ENCODE measurements at places on chromosomes 6 and 20.

GRCh38 chr6:30238178-30238795 lies 25.1 kb upstream of the TRIM26 start:
- no peak overlapping the region for H3K27ac ChIP-seq
- DNase-seq, result peak; percentile 49
- peaks cover 87% of the 10 kb centered on the region for H3K27me3 ChIP-seq
- no peaks in the 10 kb centered on the region for H3K4me1 ChIP-seq

GRCh38 chr20:53739799-53740785 lies 146.5 kb upstream of the ZNF217 start:
- peak overlapping the region; percentile 77 for H3K4me3 ChIP-seq
- no peaks in the 10 kb centered on the region for H3K27me3 ChIP-seq

DNA sequence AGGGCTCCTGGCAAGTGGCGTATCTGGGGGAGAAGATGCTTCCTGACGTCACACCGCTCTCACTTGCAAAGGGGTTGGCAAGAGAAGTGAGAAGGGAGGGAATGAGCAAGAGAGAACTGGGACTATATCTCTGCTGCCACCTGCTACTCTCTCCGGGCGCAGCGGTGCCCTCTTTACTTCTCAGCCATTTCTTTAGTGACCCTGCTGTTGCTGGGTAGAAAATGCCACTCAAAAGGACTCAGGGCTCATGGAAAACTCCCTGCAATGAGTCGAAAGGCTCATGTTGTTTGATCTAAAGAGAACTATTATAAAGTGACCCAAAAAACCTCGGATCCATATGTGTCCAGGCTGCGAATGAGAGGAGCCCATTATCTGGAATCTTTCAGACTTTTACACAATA lies 401.8 kb downstream of the SAMD5 start:
- no peaks in the 10 kb centered on the region for H3K4me1 ChIP-seq
- H3K27me3 ChIP-seq, result no peaks in the 10 kb centered on the region
- no peak overlapping the region for H3K27ac ChIP-seq
- no peak for DNase-seq
- no peak overlapping the region for H3K4me3 ChIP-seq
- no peaks in the 10 kb centered on the region for H3K36me3 ChIP-seq

GRCh38 chr20:31908016-31908415 lies 37.6 kb downstream of the TTLL9 start:
- H3K4me1 ChIP-seq, result no peaks in the 10 kb centered on the region
- H3K27ac ChIP-seq, result no peak overlapping the region
- H3K36me3 ChIP-seq, result no peaks in the 10 kb centered on the region
- peaks cover 30% of the 10 kb centered on the region for H3K27me3 ChIP-seq

DNA sequence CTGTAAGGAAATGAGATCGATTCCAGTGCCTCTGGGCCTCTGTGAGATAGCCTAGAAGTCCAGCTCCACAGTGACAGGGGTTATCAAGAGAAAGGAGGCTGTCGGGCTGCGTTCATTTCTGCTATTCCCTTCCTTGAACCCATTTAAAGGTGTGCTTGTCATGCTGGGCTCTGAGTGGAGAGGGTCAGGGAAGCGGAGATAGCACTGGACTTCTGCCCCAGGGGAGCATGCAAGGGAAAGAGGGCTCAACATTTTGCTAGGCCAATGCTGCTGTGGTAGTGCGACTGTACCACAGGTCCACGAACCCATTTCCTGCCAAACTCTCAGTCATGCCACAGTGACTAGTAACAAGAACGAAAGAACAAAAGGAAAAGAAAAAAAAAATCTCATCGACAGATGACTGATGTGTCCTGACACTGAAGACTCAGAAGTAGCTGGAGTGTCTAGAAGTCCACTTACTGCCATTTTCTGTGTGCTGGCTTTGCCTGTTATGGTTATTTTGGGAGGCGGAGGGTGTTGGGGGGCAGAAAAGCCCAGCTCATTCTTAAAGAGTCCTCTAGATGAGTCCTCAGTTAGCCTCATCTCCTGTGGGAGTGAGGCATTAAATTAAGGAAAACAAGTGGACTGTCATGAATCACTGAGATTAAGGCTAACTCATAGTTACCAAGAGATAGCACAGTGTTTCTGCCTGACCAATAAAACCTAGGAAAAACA lies 8.1 kb downstream of the NEDD9 start:
- peaks cover 29% of the 10 kb centered on the region for H3K36me3 ChIP-seq
- peaks cover 44% of the 10 kb centered on the region for H3K4me1 ChIP-seq
- H3K4me3 ChIP-seq, result no peak overlapping the region
- DNase-seq, result no peak
- H3K27ac ChIP-seq, result no peak overlapping the region
- no peaks in the 10 kb centered on the region for H3K27me3 ChIP-seq

DNA sequence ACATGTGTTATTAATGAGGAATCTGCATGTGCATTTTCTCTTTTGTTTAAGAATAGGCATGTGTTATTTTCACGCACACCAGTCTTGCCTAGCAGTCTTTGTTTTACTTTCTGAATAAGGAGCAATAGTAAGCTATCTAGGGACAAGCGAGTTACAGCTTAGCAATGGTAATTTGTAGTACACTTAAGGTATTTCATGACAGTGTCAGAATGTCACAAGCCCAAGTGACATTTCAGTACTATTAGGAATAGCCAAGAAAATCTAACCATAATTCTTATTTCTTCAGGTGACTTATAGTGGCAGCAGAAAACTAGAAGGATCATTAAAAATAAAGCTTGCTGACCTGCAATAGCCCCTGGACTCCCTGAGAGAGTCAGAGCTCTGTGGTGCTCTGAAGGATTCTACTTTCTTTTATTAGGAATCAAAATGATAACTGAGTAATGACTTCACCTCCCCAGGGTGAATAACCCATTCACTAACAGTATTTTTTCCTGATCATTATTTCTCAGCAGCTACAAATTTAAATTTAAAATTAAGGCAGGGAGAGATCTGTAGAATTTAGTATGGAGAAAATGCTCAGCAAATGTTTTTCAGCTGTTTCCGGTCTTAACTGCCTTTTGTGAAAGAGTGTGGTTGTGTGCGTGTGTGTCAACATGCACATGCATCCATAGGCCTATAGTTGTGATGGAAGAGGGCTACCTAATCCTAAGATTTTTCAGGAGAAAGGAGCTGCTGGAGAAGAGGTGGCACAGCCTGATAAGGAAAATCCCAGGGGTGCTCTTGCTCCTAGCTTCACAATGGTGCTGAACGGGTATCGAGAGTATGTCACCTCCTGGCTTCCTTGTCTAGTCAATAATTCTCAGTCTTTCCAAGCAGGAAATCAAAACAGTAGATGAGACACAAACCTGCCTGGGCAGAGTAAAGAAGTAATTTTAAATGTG lies 90.0 kb upstream of the BEND3 start:
- no peak for DNase-seq
- H3K36me3 ChIP-seq, result no peaks in the 10 kb centered on the region
- no peak overlapping the region for H3K4me3 ChIP-seq
- H3K4me1 ChIP-seq, result peaks cover 16% of the 10 kb centered on the region
- no peak overlapping the region for H3K27ac ChIP-seq

DNA sequence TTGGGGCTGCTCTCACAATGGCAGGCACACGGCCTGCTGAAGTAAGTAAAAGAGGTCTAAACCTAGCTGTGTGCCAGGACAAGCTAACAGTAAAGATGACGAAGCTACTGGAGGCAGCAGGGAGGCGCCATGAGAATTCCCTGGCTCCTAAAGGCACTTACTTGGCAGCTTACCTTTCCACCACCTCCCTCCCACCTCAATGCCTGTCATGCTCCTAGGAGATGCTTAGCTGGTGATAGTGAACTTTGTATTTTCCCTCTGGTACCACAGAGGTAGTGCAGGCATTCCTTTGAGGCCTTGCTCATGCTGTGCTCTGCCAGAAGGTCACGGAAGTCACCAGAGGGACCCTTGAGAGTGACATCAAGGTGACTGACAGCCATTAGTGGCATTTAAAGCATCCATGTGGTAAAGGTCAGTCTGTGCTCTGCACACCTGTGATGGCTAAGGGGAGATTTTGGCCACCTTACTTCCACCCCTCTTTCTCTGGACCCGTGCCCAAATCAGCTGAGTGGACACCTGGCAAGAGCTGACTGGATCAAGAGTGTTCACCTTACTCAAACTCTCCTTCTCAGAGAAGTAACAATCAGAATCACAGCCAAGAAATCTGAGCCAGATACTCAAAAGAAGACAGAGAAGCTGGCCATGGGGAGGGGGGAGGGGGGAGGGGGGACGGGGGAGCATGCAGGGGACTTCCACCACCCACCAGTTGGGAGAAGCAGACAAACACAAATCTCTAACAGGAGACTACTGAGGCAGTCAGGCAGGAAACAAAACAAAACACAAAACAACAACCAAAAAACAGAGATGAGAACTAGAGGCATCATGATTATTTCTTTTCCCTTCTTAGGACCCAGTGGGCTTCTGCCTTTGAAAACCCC lies 2.9 kb downstream of the FKBP1A start:
- H3K36me3 ChIP-seq, result peaks cover 23% of the 10 kb centered on the region
- DNase-seq, result no peak
- H3K27ac ChIP-seq, result no peak overlapping the region
- H3K27me3 ChIP-seq, result peaks cover 1% of the 10 kb centered on the region

DNA sequence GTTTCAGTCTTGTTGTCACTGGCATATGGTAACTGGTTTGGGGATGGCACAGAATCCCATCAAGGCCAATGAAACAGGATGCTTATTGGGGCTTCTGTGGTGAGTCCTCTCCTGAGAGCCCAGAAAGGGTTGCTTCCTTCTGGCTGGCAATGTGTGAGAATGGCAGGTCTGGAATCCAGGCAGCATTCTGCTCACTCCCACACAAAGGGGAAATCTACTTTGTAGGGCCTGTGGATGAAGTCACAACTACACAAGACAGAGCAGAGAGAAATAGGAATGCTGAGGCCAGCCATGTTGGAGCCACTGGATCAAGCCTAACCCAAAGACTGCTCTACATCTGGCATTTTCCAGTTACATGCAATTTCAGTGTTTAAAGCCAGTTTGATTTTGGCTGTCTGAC lies 15.7 kb downstream of the PLAGL2 start:
- H3K4me3 ChIP-seq, result no peak overlapping the region
- no peaks in the 10 kb centered on the region for H3K27me3 ChIP-seq
- no peaks in the 10 kb centered on the region for H3K4me1 ChIP-seq
- no peak overlapping the region for H3K27ac ChIP-seq
